Right ventricle myocardium superior (tissue), 1 donor: ENCODE measurements at places on chromosomes 7 and 10.

GRCh38 chr7:48522692-48523091, 351.4 kb downstream of the ABCA13 start:
- DNase-seq: no peak

- peak; percentile 39 for DNase-seq
Measured at GRCh38 chr7:601036-601594, 81.5 kb upstream of the PDGFA start.

DNA sequence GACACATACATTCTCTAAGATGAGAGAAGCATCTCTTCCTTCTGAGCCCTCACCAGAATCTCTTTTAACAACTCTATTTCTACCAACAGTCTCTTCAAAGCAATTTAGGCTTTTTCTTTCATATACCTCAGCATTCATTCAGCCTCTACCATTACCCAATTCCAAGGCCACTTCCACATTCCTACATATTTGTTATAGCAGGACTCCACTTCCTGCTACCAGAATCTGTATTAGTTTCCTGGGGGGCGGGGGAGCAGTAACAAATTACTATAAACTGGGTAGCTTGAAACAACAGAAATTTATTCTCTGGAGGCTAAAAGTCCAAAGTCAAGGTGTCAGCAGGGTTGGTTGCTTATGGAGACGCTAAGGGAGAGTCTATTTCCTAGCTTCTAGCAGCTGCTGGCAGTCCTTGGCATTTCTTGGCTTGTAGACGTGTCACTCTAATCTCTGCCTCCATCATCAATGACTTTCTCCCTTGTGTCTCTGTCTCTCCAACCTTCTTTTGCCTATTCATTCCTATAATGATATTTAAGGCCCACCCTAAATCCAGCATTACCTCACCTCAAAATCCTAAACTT, 7.4 kb downstream of the PRPS1L1 start:
- DNase-seq: no peak

DNA sequence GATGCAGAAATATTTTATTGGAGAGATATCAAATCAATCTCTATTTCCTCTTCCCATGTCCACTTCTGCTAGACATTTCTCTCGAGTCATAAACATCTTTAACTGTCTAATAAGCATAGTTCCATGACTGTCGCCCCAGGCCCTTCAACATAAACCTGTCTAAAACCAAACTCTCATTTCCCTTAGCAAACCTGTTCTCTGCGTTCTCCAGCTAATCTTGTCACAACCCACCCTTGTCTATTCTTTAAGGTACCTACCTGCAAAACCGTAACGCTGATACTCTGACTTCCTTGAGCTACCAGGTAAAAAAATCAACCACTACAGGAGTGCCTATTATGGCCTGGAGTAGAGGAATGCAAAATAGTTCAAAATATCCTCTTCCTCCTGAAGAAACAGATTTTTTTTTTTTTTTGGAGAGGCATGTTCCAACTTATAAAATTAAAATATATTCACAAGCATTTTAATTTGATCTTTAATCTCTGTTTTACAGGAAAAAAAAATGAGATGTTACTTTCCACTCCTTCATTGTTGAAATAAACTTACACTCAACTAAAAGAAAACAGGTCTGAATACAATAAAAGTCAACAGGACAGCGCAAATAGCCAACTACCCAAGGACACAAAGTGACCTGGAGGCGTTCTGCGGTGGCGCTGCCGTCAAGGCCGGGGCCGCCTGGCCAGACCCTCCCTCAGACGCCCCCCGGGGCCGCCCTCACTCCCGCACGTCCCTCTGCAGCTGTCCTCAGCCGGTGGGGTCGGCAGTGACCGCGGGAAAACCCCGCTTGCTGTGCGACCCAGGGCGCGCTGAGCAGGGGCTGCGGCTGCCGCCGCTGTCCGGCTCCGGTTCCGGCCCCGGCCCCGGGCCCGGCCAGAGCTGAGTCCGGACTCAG, 765 bp downstream of the SLC25A40 start:
- peak; percentile 58 for DNase-seq

DNA sequence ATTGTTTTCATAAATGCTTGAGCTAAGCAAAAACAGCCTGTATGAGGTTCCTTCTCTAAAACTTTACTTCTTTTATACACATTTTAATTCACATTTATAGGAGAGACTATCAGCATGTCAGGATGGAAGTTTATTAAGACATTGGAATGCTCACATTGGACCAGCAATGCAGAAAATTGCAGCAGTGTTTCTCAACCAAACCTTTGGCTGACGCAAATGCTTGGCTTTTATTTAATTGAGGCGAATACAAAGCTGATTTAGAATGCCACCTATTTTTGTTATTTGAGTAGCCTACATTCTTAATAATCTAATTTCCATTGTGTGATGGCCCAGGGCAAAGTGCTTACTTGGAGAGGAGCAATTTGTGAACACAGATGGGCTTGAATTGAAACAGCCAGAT, 283.2 kb downstream of the ARL4A start:
- DNase-seq: no peak

DNA sequence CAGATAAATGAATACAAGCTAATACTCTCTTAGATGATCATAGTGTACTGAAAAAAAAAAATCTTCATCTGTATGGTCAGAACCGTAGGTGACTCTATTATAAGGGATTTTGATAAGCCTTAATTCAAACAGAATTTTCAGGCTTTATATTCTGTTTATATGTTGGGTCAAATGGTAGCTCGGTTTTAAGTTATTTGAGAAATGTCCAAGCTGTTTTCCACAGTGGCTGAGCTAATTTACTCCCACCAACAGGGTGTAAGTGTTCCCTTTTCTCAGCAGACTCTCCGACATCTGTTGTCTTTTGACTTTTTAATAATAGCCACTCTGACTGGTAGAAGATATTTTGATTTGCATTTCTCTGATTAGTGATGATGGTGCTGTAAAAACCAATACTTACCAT, 328.8 kb upstream of the MAGI2 start:
- DNase-seq: no peak

GRCh38 chr7:108094933-108095710, 35.0 kb downstream of the LAMB4 start:
- no peak for DNase-seq

DNA sequence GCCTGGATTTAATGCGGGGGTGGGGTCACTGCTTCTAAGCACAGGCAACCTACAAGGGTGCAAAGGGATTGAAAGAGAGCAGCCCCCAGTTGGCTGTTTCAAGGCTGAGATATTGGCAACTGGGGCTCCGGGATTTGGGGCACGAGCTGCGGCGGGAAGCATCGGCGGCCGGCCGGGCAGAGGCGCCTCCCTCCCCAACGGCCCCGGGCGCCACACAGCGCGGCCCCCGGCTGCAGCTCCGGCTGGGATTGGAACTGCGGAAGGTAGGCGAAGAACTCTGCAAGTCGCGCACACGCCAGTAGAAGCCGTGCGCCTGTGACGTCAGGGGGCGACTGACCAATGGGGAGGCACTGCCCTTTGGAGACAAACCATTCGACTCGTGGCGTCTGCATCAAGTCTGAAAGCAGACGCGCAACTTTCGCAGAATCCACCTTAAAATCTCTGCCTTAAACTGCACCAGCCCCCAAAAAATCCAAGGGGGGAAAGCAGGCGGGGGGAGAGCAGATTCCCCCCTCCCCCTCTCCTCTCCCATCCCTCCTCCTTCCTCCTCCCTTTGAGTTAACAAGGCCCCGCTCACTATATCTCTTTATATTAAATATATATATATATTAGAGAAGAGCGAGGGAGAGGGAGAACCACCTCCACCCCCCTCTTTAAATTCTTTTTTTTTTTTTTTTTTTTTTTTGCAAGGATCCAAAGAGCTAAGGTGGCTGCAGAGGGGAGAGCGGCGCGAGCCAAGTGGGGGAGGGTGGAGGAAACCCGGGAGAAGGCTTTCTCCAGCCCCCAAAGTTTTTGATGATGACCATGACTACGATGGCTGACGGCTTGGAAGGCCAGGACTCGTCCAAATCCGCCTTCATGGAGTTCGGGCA, at the start of gene DLX6:
DLX6 (plus strand) TSS at position 371 of the 872 bp plus-strand sequence; CDS start at position 796, 425 bp downstream.
- DNase-seq: no peak

DNA sequence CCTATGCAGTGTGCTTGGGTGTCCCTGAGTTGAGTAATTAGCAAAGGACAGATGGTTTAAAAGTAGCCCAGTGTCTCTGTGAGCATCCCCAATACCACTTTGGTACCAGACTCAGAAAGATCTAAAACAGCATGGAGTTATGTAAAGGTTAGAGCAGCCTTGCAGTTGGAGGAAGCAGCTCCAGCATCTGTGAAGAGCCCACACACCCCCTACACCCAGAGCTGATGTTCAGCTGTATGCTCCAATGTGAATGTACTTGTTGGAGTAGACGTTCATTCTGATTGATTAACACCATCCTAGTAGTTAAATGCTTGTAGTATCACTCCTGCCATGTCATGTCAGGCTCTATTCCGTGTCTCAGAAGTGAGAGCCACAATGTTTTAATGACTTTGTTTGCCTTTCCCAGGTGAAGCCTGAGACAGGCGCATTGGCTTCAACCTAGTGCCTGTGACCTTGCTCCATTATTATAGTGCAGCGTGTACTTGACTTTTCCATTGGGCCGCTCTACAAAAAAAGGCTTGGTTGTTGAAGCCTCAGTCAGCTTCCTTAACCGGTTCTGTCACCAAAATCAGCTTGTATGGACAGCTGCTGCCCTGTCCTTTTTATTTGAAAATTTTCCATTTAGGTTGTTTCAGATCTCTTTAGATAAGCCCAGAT, 154.2 kb downstream of the LCOR start:
- DNase-seq: no peak

DNA sequence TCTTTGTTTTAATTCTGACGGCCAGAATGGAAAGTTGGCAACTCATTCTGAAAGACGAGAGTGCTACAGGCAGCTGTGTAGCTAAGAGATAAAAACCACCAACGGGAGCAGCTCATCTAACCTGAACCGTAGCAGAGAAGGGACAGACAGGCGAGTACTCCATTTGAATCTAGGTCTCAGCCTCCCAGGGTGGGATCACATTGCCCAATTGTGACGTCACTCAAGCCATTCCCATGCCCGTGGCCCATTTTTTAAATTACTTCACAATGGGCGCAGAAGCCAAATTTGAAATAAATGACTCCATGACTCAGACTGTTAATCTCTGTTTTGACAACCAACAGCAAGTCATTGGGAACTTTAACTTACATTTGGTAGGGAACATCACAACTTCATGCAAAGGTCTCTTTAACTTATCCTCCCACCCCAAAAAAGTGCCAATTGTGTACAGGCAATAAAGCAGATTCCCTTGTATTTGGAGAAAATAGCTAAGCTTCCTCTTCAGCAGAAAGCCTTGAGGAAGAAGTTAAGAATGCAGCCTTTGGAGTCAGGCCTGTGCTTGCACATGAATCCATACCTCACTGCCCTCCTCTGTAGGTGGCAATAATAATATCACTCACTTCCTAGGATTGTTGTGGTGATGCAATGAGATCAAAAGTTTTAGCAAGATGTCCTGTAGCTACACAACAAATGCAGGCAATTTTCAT, 93.2 kb upstream of the KIF5B start:
- peak; percentile 56 for DNase-seq

- DNase-seq: no peak
Measured at GRCh38 chr7:155702616-155703015, 58.2 kb downstream of the RBM33 start.

- no peak for DNase-seq
Measured at GRCh38 chr7:112982441-112983063, 104.1 kb downstream of the GPR85 start.

- no peak for DNase-seq
Measured at GRCh38 chr7:141541375-141541774, 9.8 kb upstream of the AGK start.

DNA sequence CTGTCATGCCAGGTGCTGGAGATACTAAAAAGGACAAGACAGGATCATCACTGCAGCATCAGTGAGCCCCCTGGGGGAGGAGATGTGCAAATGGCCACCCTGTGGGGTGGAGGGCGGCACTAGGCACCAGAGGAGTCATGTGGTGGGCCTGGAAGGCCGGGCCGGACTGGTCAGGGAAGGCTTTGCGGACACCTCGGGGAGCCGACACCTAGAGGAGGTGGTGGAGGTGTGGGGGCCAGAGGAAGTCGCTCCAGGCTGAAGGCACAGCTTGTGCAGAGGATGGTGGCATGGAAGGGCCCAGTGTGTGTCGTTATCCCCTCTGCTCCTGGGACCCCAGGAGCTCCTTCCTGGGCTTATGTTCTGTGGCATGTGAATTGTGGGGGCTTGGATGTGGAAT, 437.7 kb downstream of the RPS24 start:
- no peak for DNase-seq

GRCh38 chr10:128062331-128062880, 63.8 kb downstream of the MKI67 start:
- no peak for DNase-seq

GRCh38 chr7:27199849-27200760, at the start of gene HOXA13:
TSS of gene HOXA13 (minus strand) at chr7:27200091. CDS start at chr7:27200077, 14 bp downstream.
- no peak for DNase-seq

- no peak for DNase-seq
Measured at GRCh38 chr7:99622596-99622995, 5.8 kb downstream of the ZSCAN25 start.

GRCh38 chr10:96275685-96276418, 4.5 kb upstream of the BLNK start:
- peak; percentile 65 for DNase-seq
